ENCODE measurements at places on chromosomes 5 and 9.
A peak's percentile ranks its signal among the peaks of the same experiment; 100 is the strongest.

DNA sequence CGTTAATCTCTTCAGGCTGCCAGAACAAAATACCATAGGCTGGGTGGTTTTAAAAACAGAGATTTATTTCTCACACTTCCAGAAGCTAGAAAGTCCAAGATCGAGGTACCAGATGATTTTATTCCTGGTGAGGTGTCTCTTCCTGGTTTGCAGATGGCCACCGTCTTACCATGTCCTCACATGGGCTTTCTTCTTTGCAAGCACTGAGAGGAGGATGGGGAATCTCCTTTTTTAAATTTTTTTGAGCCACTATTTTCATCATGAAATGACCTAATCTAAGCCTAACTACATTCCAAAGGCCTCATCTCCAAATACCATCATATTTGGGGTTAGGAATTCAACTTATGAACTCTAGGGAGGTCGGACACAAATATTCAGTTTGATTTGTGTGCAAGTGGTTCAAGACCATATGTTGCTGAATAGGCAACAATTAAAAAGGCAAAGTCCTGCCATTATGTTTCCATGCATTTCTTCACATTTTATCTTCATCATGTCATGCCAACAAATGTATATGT is 371.2 kb downstream of the CDH18 start:
- DNase-seq, result no peak

- no peak for DNase-seq
Observed at GRCh38 chr5:113217619-113218184, 217.1 kb downstream of the TSSK1B start.

DNA sequence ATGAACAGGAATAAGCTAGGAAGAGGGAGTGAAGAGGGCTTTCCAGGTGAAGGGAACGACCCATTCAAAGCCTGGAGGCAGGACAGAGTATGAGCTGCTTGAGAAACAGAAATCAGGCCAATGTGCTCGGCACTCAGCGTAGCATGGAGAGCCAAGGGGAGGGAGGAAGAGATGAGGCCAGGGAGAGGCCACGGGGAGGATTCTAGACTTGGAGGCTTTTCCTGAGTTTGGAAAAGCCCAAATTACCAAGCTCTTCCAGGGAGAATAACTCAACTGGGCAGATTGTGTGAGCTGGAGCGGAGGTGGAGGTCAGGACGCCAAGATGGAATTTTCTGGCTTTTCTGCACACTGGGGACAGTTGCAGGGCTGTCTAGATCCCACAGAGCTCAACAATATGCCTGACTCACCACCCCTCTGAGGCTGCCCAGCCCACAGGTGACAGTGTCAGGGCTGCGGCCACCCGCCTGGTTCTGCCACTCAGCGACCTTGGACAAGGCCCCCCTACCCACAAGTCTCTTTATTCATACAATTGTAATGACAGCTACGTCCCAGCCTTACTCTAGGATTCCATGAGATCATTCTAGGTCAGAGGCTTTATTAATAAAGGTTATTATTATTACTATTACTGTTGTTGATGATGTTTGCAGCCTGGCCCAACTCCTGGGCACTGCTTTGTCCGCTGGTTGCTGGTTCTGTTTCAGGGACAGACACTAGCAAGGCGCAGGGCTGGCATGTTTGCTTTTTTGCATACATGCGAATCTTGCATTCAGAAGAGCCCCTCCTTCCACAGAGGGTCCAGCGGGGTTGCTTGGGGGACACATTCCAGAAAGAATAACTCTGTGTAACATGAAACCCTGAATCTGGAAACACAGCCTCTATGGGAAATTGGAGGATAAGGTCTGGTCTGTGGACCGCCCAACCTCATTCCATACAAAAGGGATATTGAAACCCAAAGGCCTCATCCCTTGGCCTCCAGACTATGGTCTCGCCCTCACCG is 9.4 kb upstream of the LMX1B start:
- no peak for DNase-seq

GRCh38 chr9:13524245-13524644 is 244.8 kb upstream of the MPDZ start:
- no peak for DNase-seq

DNA sequence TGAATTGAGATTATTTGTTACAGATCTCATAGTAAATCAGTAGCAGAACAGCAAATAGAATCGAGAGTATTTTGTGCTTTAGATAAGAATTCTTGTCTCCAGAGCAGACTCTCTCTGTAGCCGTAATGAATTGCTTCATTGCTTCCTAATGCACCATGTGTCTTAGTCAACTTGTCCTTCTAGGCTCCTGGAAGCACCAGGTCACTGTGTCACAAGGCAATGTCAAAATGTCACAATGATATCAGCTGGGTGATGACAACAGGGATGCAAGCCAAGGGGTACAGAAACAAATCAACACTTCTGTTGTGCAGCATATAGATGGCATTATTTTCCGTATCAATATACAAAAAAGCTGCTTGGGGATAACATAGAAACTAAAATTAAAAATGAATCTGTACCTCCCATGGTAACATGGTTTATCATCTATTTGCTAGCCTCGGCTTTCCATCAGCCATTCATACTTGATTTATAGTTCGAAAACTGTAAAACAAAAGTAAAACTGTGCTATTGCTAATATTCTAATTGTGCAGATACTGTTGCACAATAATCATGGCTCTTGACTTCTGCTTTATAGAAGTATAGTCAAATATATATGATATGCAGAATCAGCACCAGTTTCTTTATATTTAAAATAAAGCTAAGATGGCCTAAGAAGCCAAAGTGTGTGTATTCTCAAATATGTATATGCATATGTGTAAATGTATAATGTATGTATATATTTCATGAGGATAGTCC is 435.9 kb upstream of the TLE4 start:
- DNase-seq, result no peak

- DNase-seq, result peak; percentile 35
Observed at GRCh38 chr9:124869986-124870560, 8.1 kb downstream of the ARPC5L start.

DNA sequence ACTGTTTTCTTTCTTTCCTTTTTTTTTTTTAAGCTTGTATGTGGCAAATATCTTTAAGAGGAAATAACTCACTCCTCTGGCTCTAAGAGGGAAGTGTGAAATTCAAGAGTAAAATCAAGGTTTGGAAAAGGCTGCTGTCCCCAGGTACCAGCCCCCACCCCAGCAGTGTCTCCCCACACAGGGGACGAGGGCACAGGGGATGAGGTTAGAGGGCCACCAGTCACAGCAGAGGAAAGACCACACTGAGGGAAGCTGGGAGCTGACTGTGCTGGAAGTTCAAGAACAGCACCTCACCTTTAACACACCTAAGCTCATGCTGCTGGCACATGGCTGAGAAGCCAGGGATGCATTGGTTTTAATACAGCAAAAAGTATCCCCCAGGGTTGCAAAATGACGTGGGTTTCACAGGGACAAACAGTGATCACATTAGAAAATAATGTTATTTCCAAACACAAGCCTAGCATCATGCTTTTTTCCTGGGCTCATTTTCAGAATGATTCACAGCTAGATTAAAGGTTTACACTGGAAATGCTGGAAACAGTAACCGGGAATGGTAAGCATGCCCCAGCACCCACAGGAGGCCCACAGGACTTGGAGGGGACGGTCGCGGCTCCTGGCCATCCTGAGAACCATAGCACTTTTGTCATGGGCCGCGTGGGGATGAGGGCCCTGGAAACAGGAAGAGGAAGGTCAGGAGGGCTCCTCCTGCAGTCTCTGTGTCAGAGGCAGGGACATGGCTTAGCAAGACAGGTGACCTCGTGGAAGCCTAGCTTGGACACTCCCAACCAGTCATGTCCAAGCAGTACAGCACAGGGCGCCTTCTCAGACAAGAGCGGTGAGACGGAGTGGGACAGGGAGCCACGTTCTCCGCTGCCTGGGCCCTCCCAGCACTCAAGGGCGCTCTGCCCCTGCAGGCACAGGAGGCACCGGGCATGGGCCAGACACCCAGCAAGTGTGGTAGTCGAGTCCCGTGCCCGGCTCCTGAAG is 6.9 kb downstream of the LPCAT1 start:
- DNase-seq, result no peak

- DNase-seq, result no peak
Observed at GRCh38 chr5:146327257-146327870, 11.3 kb upstream of the POU4F3 start.

- no peak for DNase-seq
Observed at GRCh38 chr9:114478459-114478858, 26.8 kb downstream of the WHRN start.

- DNase-seq, result no peak
Observed at GRCh38 chr9:88933607-88934379, 57.5 kb upstream of the S1PR3 start.

- DNase-seq, result no peak
Observed at GRCh38 chr9:114430457-114430856, 42.7 kb upstream of the AKNA start.

DNA sequence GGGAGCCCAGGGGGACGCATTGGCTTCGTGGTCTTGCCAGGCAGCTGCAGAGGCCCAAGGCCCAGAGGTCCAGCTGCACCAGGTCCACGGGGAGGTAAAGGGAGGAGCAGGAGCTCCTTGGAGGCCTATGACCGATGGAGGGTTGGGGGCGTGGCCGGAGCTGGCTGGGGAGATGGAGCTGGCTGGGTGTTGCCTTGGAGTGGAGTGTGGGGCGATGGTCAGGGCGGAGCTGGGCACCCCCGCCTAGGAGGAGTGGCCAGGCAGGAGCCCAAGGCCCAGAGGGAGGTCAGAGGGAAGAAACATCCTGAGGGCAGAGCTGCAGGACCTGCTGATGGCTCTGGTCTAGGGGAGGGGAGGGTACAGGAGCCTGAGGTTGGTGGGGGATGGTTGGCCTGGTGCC is 44.6 kb downstream of the KCNT1 start:
- DNase-seq, result no peak

GRCh38 chr5:55004729-55005128 is 19.3 kb upstream of the GZMK start:
- DNase-seq, result no peak

DNA sequence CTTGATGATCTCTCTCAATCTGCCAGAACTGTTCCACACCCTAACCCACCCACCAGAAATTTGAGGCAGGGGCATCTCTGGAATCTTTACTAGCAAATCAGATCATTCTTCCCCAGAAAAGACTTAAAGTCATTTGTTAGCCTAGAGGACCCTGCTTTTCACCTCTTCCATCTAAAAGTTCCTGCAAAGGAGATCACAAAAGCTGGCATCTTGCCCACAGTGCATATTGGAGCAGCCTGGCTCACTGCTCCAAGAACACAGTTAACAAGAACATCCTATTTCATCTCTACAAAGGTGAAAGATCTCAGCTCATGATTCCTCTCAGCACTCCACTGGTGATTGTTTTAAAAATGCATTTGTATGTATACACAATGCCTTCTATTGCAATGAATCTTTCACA is 36.3 kb downstream of the GABRP start:
- no peak for DNase-seq

- no peak for DNase-seq
Observed at GRCh38 chr5:142428773-142429473, 104.1 kb upstream of the SPRY4 start.
